ENCODE measurements at places on chromosomes 6 and 20.

- DNase-seq: no peak
Observed at GRCh38 chr20:63748070-63748933, 8.7 kb downstream of the SLC2A4RG start.

- no peak for DNase-seq
Observed at GRCh38 chr6:6842291-6842690, 253.8 kb downstream of the LY86 start.

DNA sequence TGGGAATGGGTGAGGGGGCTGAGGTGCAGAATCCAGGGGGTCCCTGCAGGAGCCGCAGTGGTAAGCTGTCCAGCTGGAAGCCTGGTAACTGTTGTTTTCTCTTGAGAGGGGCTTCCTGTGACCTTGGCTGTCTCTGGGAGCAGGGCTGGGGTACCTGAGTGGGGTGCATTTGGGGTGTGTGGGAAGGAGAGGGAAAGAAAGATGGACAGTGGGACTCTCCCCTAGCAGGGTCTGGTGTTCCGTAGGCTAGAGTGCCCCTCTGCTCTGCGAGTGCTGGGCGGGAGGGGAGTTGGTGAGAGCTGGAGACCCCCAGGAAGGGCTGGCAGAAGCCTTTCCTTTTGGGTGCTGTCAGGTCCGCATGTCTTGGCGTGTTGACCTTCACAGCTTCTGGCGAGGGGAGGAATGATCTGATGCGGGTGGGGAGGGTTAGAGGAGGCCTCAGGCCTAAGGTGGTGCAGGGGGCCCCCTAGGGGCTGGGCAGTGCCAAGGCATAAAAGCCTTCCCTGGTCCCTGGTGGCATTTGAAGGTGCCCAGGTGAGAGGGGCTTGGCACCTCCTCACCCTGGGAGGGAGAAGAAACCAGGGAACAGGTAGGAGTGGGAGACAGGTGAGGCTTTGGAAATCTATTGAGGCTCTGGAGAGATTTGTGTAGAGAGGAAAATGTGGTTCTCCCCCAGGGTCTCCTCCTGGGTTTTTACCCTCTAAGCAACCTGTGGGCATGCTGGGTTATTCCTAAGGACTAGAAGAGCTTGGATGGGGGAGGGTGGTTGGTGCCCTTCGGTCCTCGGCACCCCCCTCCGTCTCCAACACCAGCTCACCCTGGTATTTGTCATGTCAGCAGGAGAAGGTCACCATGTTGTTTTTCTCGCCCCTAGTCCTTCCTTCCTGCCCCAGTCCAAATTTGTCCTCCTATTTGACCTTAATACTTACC is 3.3 kb downstream of the VEGFA start:
- DNase-seq: peak; percentile 58

GRCh38 chr20:20102163-20102562 is 49.8 kb downstream of the CFAP61 start:
- DNase-seq: no peak

- no peak for DNase-seq
Observed at GRCh38 chr6:157133856-157134255, 189.5 kb downstream of the TMEM242 start.

GRCh38 chr6:150243620-150244314 is 100.9 kb downstream of the PPP1R14C start:
- DNase-seq: no peak

DNA sequence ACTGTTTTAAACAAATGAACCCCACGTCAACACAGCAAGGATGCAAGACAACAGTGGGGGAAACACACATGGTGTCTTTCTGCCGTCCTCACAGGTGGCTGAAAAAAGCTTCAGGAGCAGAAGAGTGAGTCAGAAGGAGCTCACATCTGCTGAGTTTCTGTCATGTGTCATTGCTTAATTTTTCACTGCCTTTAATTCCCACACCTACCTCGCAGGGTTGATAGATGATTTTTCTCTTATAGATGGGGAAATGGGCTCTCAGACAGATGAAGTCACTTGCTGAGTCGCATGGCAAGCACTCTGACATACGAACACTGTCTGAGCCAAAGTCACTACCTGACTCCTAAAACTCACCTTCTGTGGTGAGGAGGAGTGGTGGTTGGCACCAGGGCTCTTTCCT is 28.3 kb upstream of the CARMIL1 start:
- DNase-seq: no peak

DNA sequence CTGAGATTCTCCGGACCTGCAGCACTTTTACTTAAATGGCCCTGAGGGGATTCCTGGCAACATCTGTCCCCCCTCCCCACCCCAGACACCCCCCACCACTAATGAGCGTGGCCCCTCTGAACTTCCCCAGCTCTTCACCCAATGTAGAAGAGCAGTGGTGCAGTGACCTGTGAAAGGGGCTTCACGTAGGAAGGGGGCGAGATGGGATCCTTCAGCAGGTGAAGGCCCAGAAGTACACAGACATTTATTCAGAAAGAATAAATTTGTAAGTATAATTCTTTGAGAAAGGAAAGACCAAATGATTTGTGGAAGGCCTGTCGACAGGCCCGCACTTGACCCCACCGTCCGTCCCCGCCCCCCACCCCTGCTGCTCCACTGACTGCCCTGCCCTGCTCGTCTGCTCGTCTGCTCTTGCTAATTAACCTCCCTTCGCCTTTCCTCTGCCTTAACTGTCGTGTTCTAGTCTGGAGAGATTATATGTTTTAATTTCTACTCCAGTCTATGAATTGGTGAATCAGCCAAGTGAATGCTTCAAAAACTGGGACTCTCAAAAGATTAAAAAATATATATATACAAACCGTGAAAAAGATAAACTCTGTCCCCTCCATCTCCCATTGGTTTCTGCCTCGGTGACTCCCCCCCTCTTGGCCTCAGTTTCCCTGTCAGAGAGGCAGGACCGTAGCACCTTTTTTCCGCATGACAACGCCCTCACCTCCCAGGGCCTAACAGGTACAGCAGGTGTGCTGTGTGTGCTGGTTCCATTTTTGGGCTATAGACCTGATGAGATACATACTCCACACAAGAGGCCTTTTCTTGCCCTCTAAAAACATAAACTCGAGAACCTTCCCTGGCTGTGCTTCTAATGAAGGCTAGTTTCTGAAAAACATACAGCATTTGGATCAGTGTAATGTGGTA is 49.2 kb downstream of the GNAS start:
- DNase-seq: no peak

GRCh38 chr6:162965366-162965765 is 237.6 kb downstream of the PACRG start:
- DNase-seq: no peak

DNA sequence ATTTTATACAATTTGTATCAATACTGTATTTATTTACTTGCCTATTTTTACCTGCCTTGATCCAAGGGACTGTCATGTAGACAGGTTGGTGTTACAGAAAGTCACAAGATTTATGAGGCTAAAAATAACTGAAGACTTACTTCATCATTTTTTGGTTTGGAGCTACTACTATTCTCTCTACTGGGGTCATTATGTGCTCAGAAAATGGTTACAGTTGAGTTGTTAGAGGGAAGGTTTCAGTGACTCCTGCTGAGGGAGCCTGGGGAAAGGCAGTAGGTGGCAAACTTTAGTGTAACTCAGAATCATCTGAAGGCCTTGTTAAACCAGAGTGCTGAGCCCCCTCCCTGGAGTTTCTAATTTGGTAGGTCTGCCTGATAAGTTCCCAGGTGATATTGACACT is 118.8 kb downstream of the TINAG start:
- DNase-seq: peak; percentile 37

GRCh38 chr6:155530219-155530834 is 74.7 kb upstream of the NOX3 start:
- DNase-seq: no peak

DNA sequence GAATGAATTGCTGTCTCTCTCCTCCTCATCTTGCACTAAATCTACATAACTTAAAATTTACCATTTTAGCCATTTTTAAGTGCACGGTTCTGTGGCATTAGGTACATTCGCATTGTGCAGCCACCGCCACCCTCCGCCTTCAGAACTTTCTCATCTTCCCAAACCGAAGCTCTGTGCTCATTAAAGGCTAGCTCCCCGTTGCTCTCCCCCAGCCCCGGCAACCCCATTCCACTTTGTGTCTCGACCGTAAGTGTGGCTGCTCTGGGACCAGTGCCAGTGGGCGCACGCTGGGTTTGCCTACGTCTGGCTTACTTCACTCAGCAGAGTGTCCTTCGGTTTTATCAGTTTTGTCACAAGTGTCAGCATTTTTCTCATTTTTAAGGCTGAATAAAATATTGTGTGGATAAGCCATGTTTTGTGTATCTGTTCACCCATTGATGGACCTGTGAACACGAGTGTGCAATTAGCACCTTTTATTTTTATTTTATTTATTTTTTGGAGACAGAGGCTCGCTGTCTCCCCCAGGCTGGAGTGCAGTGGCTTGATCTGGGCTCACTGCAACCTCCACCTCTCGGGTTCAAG is 16.8 kb downstream of the SLC17A9 start:
- DNase-seq: no peak

GRCh38 chr6:111478749-111479148 is 4.3 kb downstream of the REV3L start:
- peak; percentile 33 for DNase-seq
